Urothelium cell line (cell line): ENCODE measurements at places on chromosomes 5 and 9.

- DNase-seq = no peak
Measured at GRCh38 chr5:2094616-2094995, 211.9 kb upstream of the IRX4 start.

DNA sequence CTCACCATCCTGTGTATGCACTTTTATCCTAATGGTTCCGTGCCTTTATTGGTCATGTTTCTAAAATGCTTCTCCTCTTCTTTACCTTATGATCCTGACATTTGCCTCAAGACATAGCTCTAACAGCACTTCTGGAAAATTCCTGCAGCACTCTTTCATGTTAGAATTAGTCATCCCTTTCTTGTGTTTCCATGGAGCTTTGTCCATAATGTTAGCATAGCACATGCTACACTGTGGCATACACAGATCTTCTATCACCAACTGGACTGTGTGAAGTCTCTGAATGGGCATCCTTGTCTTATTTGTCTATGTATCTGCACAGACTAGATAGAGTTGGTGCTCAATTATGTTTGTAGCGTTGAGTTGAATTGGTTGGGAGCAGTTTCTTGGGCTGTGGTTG is 2.0 kb downstream of the SCGB3A2 start:
- no peak for DNase-seq

GRCh38 chr5:74257645-74258313 is 382.7 kb downstream of the ENC1 start:
- no peak for DNase-seq

- no peak for DNase-seq
Measured at GRCh38 chr5:143004361-143005145, 234.4 kb downstream of the ARHGAP26 start.

GRCh38 chr5:24232929-24233498 is 411.8 kb downstream of the CDH10 start:
- DNase-seq = no peak

GRCh38 chr5:55701462-55702103 is 10.5 kb downstream of the SLC38A9 start:
- DNase-seq = no peak
